ENCODE measurements at places on chromosomes 6 and 20. TPM values are rescaled to one million over a fixed set of nuclear protein-coding genes. Genes with fewer than 3 reads are reported as not detected.

- no peak for DNase-seq
Observed at GRCh38 chr6:15301179-15302006, 55.5 kb downstream of the JARID2 start.

DNA sequence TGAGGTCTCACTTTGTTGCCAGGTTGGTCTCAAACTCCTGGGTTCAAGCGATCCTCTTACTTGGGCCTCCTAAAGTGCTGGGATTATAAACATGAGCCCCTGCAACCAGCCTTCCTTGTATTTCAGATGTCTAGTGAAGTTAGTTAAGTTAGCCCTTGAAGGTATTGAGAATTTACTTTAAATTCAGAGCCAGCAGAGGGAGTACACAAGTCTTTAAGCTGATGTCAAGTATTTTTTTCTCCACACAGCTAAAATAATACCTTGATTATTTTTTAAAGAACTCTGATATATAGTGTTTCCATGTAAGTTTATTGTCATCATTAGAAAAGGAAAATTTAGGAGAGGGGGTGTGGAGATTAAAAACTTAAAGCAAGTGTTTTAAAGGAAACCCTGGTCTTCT lies 9.8 kb downstream of the FOXO3 start:
- no peak for DNase-seq

DNA sequence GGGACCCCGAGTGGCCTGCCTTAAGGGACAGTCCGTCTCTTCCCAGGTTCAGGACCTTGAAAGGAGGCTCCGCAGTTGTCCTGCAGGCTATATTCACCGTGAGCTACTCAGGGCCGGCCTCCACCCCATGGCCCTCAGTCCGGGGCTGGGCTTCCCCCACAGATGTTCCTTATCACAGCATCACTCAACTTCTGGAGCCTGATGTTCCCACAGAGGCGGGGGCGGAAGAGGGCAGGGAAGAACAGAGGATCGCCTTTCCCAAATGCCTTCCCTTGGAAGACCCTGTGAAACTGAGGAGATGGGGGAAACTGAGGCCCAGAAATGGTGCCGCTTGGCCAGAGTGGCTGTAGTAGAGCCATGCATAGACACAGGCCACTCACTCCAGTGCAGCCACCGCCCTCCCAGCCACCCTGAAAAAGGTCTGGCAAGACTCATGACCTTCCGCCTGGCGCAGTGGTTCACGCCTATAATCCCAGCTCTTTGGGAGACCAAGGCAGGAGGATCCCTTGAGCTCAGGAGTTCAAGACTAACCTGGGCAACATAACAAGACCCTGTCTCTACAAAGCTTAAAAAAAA lies 4.3 kb upstream of the COX4I2 start:
- no peak for DNase-seq

DNA sequence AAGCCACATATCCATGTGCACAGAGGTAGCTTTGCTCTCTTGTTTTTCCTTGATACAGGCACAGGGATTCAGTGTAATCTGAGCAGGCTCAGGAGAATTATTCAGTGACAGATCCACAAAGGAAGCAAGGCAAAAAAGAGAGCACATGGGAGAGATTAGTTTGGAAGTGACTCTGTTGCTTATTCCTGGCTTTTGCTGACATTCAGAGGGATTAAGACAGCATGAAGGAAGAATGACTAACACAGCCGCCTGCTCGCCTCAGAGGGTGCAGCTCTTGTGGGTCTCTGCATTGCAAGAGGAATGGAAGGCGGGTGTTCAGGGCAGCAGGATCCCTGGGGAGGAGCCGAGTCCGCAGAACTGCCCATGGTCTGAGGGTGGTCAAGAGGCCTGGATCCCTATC lies 203.4 kb upstream of the KCNQ5 start:
- no peak for DNase-seq

Gene ARMC12
- total RNA-seq = 1.2 TPM

All from omental fat pad (tissue), 4 donors.